ENCODE measurements at places on chromosomes 3 and 15.

DNA sequence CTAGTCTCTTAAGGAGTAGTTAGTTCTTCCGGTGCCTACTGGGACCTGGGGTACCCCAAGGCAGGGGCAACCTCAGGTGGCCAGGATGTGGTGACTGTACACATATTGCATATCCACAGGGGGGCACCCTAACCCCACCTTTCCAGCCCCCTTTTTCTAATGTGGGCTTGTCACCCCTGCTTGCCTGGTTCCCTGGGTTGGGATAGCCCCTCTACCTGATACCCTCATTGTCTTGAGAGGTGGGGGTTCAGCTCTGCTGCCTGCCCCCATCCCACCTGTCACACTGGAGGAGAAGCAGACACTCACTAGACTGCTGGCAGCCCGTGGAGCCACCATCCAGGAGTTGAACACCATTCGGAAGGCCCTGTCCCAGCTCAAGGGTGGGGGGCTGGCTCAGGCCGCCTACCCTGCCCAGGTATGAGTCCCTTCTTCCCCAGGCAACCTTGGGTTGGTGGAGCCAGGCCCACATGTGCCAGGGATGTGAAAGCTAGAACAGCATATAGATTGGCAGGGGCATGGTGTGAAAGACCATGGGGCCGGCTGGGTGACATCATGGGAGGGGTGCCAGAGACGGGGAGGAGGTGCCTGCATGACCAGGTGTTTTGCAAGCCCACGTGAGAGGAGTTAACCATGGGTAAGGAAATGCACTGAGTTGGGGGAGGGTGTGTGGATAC lies 4.0 kb downstream of the GLYCTK start:
- DNase-seq, result no peak

GRCh38 chr3:110680450-110680849 lies 391.2 kb upstream of the NECTIN3 start:
- DNase-seq, result no peak

- no peak for DNase-seq
Measured at GRCh38 chr15:80153900-80154299, 1.1 kb downstream of the FAH start.

DNA sequence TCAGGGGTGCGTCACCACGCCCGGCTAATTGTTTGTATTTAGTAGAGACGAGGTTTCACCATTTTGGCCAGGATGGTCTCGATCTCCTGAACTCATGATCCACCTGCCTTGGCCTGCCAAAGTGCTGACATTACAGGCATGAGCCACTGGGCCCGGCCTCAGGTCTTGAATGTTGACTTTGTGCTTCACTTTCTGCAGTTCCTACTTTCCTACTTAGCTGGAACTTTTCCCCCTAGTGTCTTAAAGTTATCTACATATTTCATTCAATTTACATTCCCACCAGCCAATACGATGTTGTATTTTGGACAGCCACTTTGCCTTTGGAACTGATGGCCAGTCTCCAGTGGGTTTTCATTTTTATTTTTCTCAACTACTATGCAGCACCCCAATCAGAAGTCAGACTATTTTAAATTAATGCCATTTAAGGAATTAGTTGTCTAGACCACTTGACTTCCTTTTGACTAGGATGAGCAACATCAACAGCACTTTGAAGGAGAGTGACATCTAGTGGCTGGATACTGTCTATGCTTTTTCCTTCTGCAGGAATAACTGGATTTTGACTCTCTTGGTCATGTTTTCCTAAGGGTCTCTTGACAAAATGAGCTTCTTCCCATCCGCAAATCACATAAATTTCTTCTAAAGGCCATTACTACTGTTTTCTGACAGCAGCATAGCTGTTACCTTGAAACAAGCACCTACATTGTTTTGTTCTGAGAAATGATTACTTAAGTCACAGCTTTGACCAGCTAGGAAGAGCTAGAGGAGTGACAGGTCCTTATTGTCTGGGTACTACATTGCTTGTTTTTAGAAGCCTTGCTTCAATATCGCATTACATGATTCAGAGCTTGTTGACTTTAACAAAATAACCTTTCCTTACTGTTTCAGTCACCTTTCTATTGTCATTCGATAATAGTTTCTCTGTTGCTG lies 140.2 kb downstream of the ITPR1 start:
- DNase-seq, result peak; percentile 18

DNA sequence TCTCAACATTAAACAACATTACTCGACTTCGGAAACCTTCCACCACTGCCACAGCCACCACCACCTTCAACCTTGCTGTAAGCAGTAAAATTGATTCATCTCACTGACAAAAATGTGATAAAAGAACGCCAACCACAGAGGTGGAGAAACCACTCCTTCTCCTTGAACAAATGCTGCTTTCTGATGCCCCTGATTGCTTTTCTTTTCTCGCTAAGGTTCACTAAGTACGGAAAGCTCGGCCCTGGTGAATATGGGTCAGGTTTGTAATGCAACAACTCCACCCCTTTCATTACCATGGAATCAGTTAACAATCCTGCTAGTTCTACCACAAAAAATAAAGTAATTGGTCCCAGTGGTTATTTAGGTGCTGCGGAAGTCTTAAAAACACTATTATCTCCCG lies 44.9 kb downstream of the MEIS2 start:
- no peak for DNase-seq

- no peak for DNase-seq
Measured at GRCh38 chr3:37032961-37033360, 39.6 kb downstream of the MLH1 start.

GRCh38 chr15:66617137-66618090 lies 51.6 kb upstream of the LCTL start:
- DNase-seq, result no peak

GRCh38 chr3:17579289-17580031 lies 163.0 kb downstream of the TBC1D5 start:
- no peak for DNase-seq

- no peak for DNase-seq
Measured at GRCh38 chr3:134918441-134918840, 123.4 kb downstream of the EPHB1 start.

DNA sequence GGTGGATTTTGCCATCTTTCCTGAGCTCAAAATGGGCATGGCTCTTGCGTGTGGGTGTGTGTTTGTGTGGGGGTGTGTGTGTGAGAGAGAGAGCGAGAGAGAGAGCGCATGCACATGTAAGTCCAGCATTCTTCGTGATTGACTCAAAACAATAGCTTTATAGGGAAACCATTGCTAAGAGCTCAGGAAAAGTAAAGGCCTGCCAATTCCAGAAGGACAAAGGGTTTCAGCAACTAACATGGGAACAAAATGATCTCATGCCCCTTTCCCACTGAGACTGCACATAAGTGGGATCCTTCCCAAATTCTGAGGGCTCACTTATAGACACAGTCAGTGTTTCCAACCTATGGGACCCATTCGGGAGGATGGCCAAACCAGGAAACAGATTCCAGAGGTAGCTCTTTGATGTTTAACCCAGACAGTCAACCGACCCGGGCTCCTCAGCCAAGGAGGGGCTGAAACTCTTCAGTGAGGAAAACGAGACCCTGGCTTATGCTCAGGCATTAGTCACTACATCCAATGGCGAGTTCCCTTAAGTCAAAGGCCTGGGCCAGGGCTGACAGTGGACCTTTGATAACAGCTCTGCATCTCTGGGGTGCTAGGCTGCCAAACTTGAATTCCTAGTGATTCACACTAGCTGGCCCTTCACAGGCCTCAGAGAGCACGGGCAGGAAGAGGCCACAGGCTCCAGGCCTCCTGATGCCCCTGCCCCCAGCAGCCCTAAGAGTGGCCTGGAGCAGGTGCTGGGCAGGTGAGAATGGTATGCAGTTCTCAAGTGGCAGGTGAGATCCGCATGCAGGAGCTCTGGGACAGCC lies 305.0 kb upstream of the C2CD4B start:
- DNase-seq, result peak; percentile 75

DNA sequence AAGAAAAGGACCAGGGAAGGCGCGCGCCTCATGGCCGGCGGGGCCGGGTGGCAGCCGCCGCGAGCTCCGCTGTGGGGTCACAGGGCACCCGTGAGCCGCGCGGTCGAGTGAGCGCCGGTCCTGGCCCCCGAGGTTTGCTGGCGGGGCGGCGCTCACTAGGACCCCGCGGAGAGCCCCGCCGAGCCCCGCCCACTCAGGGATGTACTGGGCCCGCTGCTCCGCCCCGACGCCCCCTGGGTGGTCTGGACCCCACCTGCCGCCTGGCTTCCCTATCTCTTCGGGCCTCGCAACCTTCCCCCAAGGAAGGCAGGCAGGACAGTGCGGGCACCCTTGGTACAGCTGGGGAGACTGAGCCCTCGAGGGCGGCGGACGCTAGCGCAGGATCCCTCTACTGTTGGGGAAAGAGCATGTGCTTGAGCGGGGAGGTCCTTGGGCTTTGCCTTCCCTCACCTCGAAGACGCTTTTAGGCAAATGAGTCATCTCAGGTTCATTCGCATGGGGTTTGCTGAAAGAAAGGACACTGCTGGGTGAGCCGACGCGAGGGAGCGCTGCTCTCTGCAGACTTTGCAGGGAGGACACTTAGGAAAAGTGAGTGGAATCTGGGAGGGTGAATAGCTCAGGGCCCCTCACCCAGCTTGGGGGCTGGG lies at the start of gene CHRNB4:
CHRNB4 (minus strand) TSS at position 109 of the 647 bp plus-strand sequence; CDS start at position 32, 77 bp downstream.
- DNase-seq, result no peak

DNA sequence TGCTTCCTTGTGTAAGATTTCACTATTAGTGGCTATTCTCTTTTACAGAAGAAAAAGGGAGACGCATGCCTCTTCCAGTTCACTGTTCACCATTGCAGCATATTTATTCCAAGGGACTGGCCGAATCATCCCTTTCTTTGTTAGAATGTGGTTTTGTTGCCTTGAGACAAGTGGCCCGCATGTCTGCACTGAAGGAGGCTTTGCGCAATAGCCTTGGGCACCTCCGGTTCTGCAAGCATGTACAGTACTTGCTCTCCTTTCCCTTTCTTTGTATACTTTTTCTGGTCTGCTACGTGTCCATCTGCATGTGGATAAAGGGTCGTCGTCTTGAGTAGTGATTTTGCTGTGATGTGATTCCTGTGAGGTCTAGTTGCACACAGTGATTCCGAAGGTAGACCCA lies 43.0 kb downstream of the FLNB start:
- DNase-seq, result no peak

DNA sequence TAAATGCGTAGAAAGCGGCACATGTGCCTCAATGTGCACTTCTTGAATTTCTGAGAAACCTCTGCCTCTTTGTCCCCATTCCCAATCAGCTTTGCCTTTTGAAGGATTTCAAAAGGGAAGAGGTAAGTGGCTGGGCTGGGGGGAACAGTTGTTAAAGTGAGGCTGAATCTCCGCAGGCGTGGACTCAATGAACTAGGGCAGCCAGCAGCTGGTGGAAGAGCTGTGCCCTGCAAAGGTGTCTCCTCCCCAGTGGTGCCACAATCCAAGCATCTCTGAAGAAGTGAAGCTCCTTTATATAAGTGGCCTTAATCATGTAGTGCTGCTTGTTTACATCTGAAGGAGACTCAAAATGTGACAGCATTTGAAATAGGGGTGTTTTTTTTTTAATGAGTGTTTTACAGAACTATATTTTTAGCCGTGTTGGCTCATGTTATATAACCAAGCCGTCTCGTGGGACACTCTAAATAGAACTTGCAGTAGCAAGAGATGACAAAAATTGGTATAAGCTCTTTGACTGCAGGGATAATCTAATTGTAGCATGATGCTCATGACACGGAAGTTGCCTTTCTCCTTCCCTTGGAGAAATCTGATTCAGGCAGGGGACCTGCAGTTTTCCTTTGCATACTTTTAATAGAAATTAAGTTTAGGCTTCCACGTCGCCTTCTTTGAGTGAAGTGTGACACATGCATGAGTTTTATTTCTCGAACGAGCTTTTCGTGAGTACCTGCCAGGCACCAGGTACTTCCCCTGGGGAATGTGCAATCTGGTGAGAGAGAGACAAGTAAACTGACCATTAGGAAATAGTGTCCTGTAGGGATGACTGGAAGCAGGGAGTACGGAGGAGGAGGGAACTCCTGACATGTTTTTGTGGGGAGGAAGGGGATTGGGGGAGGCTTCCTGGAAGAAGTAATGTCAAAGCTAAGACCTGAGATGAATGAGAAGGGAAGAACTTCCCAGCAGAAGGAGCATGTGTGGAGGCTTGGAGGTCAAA lies 179.7 kb upstream of the BHLHE40 start:
- DNase-seq, result no peak

- no peak for DNase-seq
Measured at GRCh38 chr3:47283193-47283537, 421 bp downstream of the KLHL18 start.

DNA sequence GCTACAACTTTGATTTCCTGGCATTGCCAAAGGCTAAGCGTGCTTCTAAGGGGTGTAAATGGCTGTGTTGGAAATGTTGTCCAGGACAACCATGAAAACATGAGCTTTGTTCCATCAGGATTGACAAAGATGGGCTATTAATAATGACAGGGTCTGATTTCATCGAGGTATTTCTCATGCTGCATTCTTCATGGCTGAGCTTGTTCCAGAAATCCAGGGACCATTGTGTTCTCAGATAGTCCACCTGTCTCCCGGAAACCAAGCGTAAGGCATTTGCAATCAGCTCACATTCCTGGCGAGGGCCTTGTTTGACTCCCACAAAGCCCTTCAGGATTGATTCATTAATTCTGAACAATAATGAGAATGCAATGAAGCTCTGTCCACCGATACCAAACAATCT lies 111.3 kb downstream of the CD47 start:
- no peak for DNase-seq

DNA sequence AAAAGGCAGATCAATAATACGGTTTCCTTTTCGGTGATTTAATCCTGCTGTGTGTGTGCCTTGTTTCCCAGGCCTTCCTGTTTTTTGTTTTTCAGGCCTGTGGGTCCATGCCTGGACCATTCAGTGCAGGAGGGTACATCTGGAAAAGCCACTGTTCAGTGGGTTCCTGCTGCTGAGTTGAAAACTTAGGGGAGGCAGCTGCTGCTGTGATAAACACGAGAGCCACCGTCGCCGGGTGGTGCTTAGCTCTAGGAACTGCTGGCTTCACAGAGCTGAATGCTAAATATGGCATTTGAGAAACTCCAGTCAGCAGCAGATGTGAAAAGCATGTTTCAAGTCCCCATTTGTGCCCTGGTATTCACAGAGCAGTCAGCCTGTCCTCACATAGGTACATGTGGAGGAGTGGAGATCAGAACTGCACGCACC lies 44.0 kb downstream of the SYNM start:
- no peak for DNase-seq

GRCh38 chr3:78875851-78876250 lies 891.9 kb downstream of the ROBO1 start:
- DNase-seq, result no peak

DNA sequence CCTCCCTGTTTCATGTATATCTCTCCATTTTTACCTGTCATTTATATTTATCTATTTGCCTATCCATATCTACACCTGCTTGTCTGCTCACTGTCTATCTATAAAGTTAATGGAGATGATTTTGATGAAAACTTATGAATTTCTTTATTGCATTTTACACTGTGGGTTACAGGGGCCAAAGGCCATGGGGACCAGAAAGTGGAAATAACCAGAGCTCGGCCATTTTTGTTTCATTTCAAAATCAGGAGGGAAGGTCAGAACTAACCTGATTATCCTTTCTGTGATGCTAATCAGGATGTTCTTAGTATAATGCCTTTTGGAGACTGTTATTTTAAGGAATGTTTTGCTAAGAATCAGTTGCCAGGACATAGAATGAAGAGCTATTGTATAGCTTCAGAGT lies 147.2 kb downstream of the LPP start:
- no peak for DNase-seq
